ENCODE measurements at places on chromosomes 11 and 22. TPM values are rescaled to one million over a fixed set of nuclear protein-coding genes. Genes with fewer than 3 reads are reported as not detected.

SORL1 gene
- total RNA-seq = 124 TPM

GRCh38 chr11:118132385-118133151 is 20.1 kb downstream of the SCN4B start:
- H3K27ac ChIP-seq = no peak overlapping the region
- DNase-seq = no peak
- H3K27me3 ChIP-seq = no peaks in the 10 kb centered on the region
- H3K36me3 ChIP-seq = no peaks in the 10 kb centered on the region
- no peaks in the 10 kb centered on the region for H3K4me1 ChIP-seq

DNA sequence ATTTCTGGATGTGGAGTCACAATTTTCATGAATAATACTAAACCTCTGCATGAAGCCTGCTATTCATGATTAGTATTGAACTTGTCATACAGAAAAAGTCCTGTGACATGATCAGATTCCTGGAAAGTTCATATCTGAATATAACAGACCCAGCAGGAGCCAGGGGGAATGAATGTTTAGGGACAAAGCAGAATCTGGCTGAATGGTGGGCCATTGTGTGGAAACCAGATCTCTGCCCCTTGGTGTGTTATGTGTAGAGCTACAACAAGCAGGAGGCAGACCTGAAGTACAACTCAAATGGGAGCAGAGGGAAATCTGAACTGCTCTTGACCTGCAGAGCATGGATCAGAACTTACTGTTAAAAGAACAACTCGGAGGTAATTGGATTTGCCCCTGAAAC is 30.3 kb downstream of the KREMEN1 start:
- H3K27me3 ChIP-seq = no peaks in the 10 kb centered on the region
- no peak for DNase-seq
- H3K36me3 ChIP-seq = no peaks in the 10 kb centered on the region
- no peak overlapping the region for H3K27ac ChIP-seq
- H3K4me3 ChIP-seq = no peak overlapping the region

CCDC89 gene
- 1.0 TPM for total RNA-seq

DNA sequence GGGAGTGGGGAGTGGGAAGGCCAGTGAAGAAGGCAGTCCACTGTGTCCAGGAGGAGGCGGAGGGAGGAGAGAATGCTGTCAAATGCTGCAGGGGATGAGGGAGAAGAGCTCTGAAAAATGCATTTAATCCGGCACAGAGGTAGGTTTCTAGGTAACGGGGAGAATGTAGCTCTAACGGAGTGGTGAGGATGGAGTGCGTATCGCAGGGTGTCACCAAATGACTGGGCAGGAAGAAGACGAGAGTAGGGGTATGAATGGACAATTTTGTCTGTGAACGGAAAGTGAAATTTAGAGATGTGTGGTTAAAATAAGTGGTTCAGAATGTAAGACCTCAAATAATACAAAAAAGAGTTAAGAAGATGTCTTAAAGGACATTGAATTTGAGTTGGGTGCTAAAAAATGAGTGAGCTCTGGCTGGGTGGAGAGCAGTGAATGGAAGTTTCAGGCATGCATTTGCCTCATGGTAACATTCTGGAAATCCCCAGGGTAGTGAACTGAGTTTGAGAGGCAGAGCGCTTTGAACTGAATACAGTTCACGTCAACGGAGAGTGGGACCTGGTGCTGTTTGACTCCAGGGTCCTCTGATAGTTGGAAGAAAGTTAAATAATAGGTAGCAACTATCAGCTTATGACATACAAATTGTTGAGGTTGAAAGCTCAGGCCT is 81.3 kb upstream of the CADM1 start:
- no peak overlapping the region for H3K4me3 ChIP-seq
- no peaks in the 10 kb centered on the region for H3K36me3 ChIP-seq
- H3K27ac ChIP-seq = no peak overlapping the region
- H3K27me3 ChIP-seq = no peaks in the 10 kb centered on the region
- DNase-seq = no peak

DNA sequence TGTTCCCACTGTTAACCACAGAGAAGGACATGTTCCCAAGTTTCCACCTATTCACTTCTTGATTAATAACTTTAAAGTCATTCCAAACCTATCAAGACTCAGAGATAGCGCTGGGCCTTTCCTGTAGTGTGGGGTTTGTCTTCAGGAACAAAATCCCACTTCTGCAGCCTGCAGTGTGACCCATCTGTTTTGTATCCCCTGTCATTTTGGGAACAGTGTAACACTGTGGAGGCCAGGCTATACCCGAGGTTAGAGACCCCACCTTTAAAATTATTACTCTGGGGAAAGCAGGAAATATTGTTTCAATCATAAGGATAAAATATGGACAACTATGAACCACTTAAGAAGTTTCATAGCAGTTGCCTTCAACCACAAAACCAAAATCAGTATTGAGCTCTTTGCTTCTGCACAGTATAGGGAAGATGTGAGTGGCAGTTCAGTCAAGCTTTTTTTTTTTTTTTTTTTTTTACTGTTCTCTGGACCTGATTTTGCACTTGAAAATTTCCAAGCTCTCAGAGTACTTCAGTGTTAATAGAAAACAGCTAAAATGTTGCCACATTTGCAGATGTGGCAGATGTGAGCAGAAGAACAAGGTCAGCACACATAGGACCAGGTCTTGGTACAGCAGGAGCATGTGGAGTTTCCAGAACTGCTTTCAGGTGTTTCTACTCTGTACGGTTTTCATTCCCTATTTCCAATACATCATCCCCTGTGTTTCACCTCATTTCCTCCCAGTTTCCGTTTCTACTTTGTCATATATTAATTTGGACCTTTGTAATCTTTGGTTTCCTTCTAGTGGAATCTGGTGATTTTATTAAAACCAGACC is 121.5 kb downstream of the MAML2 start:
- H3K27ac ChIP-seq = no peak overlapping the region

COMMD9 gene
- 27.8 TPM for total RNA-seq

CEP126 gene
- total RNA-seq = 0.25 TPM

- no peaks in the 10 kb centered on the region for H3K36me3 ChIP-seq
- H3K27me3 ChIP-seq = no peaks in the 10 kb centered on the region
Measured at GRCh38 chr11:126282361-126282735, 545 bp upstream of the TIRAP start.

GSTT2B gene
- 8.0 TPM for total RNA-seq

PRG2 gene
- total RNA-seq = 24.2 TPM

PICALM gene
- 317 TPM for total RNA-seq

CNIH2 gene
- not detected for total RNA-seq

UCP3 gene
- 1.3 TPM for total RNA-seq

DNA sequence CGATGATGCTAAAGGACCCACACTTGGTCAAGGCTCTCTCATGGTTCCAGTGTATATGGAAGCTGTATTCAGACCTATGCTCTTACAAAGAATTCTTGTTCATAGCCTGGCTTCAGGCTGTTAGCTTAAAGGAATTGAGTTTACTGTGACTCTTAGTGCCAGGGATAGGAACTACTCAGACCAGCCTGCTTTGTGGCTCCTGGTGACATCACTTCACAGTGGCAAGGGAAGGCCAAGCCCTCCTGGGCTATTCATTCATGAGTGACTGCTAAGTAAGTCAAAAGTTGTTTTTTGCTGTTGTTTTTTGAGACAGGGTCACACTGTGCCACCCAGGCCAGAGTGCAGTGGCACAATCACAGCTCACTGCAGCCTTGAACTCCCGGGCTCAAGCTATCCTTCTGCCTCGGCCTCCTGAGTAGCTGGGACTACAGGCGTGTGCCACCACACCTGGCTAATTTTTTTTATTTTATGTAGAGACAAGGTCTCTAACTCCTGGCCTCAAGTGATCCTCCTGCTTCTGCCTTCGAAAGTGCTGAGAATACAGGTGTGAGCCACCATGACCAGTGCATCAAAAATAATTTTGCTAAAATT is 9.6 kb downstream of the ART5 start:
- H3K27ac ChIP-seq = no peak overlapping the region
- H3K4me1 ChIP-seq = no peaks in the 10 kb centered on the region
- no peak overlapping the region for H3K4me3 ChIP-seq
